ENCODE measurements at places on chromosomes 4 and X.

- DNase-seq = no peak
Measured at GRCh38 chrX:18949291-18949943, 34.5 kb downstream of the PHKA2 start.

DNA sequence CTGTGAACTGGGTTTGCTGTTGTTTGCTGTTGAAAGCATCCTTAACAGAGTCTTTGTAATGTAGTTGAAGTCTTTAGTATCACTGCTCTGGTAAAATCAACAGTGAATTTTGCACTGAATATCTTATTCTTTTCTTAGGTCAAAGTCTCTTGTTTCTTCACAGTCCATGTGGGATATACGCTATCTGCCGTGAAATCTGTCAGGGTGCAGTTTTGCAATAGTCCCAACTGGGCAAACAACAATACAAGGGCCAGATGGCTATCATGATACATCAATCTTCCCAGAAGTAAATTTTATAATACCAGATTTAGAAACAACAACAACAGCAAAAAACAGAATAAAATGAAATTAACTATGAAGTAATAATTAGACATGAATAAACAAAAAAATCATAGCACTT lies 123.5 kb downstream of the PPARGC1A start:
- peak; percentile 29 for DNase-seq

DNA sequence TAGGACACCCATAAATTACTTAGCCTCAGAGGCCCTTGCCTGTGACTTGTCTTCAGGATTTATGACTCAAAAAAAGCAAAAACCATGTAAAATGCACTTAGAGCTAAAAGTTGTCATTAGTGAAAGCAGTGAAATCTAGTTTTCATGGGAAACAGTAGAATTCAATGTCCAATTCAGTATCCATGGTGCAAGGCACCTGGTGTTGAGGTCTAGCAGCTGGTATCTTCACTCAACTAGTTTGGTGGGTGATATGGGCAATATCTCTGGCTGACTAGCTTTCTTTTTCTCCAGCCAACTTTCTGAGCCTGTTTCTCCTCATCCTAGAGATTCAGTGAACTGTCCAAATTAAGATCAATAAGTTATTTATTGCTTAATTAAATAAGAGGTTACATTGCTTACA lies 229.8 kb upstream of the NDST4 start:
- no peak for DNase-seq

DNA sequence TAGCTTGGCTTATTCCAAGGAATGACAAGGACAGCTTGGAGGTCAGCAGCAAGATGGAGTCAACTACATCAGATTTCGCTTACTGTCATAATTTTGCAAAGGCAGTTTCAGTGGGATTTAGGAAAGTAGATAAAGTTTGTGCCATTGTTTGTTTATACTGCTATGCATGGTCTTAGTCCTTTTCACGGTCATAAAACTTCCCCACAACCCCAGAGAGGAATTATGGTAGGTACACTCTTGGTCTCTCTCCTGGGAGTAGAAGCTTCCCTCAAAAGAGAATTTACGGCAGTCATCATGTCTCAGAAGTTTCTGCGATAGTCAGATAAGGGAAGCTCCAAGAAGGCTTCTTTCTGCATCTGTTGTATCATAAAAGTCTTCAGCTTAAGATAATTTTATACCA lies 27.9 kb upstream of the HERC6 start:
- DNase-seq = no peak

GRCh38 chrX:33205321-33205720 lies 6.0 kb downstream of the DMD start:
- DNase-seq = no peak
